Heart right ventricle (tissue), 16 donors: ENCODE measurements at places on chromosomes 3 and 15. TPM values are rescaled to one million over a fixed set of nuclear protein-coding genes. Genes with fewer than 3 reads are reported as not detected.

- no peak for DNase-seq
These were observed 67.0 kb upstream of the ABHD2 start for GRCh38 chr15:89021224-89021623.

- no peak for DNase-seq
These were observed 36.1 kb upstream of the PLSCR5 start for GRCh38 chr3:146640955-146641867.

DNA sequence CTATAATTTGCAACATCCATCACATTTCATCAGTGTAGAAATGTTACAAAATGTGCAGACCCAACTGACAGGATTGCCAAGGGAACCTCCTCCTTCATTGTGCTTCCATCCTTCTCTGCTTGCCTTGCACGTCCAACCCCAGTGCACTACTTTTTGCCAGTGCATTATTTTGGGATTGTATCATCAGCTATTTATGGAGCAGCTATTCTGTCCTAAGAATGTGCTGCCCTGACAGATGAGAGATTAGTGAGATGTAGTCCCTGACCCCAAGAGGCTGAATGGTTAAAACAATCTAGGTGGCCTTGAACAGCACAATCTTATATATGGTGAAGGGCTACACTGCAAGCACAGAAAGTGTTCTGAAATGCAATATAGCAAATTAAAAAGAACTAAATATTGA, 935.8 kb downstream of the IGSF11 start:
- peak; percentile 5 for DNase-seq

DNA sequence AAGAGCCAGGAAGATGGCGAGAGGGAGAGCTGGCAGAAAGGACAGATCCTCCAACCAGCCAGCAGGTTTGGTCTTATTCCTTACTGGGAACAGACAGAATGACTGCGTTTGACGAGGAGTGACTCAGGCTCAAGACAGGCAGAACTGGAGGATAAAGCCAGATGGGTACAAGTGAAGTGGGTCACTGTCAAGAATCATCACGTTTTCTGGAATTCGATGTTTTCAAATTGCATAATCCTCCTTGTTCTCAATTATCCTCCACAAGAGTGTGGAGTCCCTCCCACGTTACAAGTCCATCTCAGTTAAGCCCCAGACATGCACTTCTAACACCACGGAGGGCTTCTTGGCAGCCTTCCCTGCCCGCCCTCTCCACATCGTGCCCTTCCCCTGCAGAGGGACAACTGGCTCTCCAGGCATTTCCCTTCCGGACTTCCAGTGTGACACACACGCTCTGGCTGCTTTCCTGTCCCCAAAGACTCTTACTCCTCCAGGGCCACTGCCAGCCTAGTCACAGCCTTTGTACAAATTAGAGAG, 183.1 kb downstream of the CHST2 start:
- peak; percentile 74 for DNase-seq

ALDH1A2 gene
- total RNA-seq = 12.2 TPM

GALNT15 gene
- 1.6 TPM for total RNA-seq

DNA sequence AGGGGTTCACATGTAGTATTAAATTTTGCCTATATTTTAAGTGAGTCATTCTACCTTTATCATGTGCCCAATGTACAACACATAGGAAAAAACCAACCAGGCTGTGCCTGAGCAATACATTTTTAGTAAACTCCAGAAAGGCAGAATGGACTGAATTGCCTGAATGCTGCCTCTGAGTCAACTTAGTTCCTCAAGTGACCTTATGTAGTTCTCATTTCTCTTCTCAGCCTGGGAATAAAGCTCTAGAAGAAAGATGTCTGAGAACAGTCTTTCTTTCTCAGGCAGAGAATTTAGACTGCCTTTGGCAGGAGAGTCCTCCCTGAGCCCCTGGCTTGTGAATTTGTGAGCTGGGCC, 13.0 kb downstream of the ST3GAL6 start:
- no peak for DNase-seq

GRCh38 chr3:151213151-151213550, 10.1 kb upstream of the GPR171 start:
- no peak for DNase-seq

DNA sequence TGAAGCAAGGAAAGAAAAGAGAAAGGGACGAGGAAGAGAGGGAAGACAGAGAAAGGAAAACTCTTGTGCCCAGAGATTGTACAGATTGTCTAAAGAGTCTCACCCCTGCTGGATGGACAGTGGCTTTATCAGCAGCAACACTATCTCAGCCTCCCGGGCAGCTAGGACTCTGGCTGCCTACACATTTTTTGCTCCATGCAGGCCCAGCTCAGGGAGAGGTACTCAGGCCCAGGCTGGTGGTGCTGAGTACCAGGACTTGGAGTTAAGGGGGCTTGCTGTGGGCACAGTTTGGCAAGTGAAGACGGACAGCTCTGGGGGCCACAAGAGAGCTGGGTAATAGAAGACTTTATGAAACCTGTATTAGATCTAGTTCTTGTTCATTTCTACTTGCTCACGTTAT, 19.1 kb upstream of the RHCG start:
- no peak for DNase-seq

DNA sequence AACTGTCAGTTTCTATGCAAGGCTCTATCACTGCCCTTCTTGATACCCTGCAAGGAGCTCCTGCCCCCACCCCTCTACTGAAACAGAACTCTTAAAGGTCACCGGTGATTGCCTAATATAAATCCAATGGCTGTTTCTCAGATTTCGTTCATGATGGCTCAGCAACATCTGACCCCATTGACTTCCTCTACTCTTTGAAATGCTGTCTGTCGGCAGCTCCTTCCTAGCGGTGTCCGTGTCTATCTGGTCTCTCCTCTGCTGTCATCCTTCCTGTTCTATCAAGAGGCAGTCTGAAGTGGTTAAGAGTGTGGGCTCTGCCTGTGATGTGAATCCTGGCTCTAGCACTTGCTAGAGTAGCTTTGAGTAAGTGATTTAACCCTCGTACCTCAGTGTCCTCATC, 5.5 kb downstream of the TMEM266 start:
- no peak for DNase-seq

- peak; percentile 93 for DNase-seq
These were observed 61.4 kb downstream of the SMAD6 start for GRCh38 chr15:66763186-66764071.

BMF gene
- total RNA-seq = 2.7 TPM

FRMD5 gene
- 60.0 TPM for total RNA-seq
